Bladder microvascular endothelial cell (primary cell): ENCODE measurements at places on chromosomes 4 and X. TPM values are rescaled to one million over a fixed set of nuclear protein-coding genes. Genes with fewer than 3 reads are reported as not detected.

The KCTD8 gene
- total RNA-seq = 2.3 and 4.2 TPM in 2 replicates

The QRFPR gene
- 0.16 and 0.63 TPM in 2 replicates for total RNA-seq

The CENPVL3 gene
- total RNA-seq = not detected in 2 replicates

The ADGRG2 gene
- total RNA-seq = not detected in 2 replicates

The ARHGEF38 gene
- total RNA-seq = not detected in 2 replicates

The INTS6L gene
- total RNA-seq = 2.9 and 3.0 TPM in 2 replicates

The PHF8 gene
- total RNA-seq = 14.6 and 32.9 TPM in 2 replicates

The HTN3 gene
- not detected in 2 replicates for total RNA-seq

The REELD1 gene
- total RNA-seq = not detected in 2 replicates

The SOWAHB gene
- total RNA-seq = not detected in 2 replicates

The CRMP1 gene
- under 0.01 and 2.3 TPM in 2 replicates for total RNA-seq

The REST gene
- 15.1 and 33.0 TPM in 2 replicates for total RNA-seq

The HS3ST1 gene
- total RNA-seq = 0.16 and 1.1 TPM in 2 replicates

The NAT8L gene
- total RNA-seq = under 0.01 TPM in 2 replicates

The NOX1 gene
- total RNA-seq = not detected in 2 replicates

The ERVMER34-1 gene
- under 0.01 and 0.13 TPM in 2 replicates for total RNA-seq

The NEUROG2 gene
- total RNA-seq = not detected in 2 replicates

The IL15 gene
- total RNA-seq = 3.3 and 3.6 TPM in 2 replicates

The MAGEA2 gene
- total RNA-seq = not detected in 2 replicates

The ERCC6L gene
- 3.1 and 3.5 TPM in 2 replicates for total RNA-seq

The ABCD1 gene
- total RNA-seq = 7.0 and 15.4 TPM in 2 replicates

The FAM184B gene
- not detected in 2 replicates for total RNA-seq

The BST1 gene
- 19.3 and 154 TPM in 2 replicates for total RNA-seq

The OTUD6A gene
- not detected in 2 replicates for total RNA-seq

The FAM114A1 gene
- total RNA-seq = 67.8 and 112 TPM in 2 replicates

The GAGE12F gene
- total RNA-seq = not detected in 2 replicates

The TMPRSS11B gene
- total RNA-seq = not detected in 2 replicates

The GATA1 gene
- total RNA-seq = not detected in 2 replicates

The MCUB gene
- 35.8 and 42.9 TPM in 2 replicates for total RNA-seq

The LDOC1 gene
- total RNA-seq = 3.6 and 15.7 TPM in 2 replicates

The SUPT20HL1 gene
- total RNA-seq = not detected in 2 replicates

The ARSJ gene
- total RNA-seq = 10.5 and 46.8 TPM in 2 replicates

The RASL11B gene
- total RNA-seq = not detected in 2 replicates

The ZNF711 gene
- 0.16 and 4.7 TPM in 2 replicates for total RNA-seq

The CITED1 gene
- 0.13 and 0.16 TPM in 2 replicates for total RNA-seq

The MUC7 gene
- not detected in 2 replicates for total RNA-seq

The C4orf50 gene
- total RNA-seq = under 0.01 TPM in 1 of 2 replicates, not detected in the other

The FGFRL1 gene
- total RNA-seq = 4.9 and 33.3 TPM in 2 replicates
